NCI-H460 (cell line): ENCODE measurements at places on chromosomes 13 and 19. TPM values are rescaled to one million over a fixed set of nuclear protein-coding genes. Genes with fewer than 3 reads are reported as not detected.

GRCh38 chr13:111515635-111516034, 195.2 kb downstream of the TEX29 start:
- no peak for DNase-seq

- no peak for DNase-seq
These were observed 2.7 kb upstream of the ZFP82 start for GRCh38 chr19:36420961-36421748.

- no peak for DNase-seq
These were observed 10.5 kb downstream of the SIRT2 start for GRCh38 chr19:38888876-38889275.

- peak; percentile 44 for DNase-seq
These were observed 17.7 kb downstream of the RFX2 start for GRCh38 chr19:6092329-6093286.

GRCh38 chr13:112575675-112576074, 12.3 kb downstream of the TUBGCP3 start:
- DNase-seq: no peak

GRCh38 chr19:12866416-12867119, 14.7 kb downstream of the DNASE2 start:
- DNase-seq: no peak

DNA sequence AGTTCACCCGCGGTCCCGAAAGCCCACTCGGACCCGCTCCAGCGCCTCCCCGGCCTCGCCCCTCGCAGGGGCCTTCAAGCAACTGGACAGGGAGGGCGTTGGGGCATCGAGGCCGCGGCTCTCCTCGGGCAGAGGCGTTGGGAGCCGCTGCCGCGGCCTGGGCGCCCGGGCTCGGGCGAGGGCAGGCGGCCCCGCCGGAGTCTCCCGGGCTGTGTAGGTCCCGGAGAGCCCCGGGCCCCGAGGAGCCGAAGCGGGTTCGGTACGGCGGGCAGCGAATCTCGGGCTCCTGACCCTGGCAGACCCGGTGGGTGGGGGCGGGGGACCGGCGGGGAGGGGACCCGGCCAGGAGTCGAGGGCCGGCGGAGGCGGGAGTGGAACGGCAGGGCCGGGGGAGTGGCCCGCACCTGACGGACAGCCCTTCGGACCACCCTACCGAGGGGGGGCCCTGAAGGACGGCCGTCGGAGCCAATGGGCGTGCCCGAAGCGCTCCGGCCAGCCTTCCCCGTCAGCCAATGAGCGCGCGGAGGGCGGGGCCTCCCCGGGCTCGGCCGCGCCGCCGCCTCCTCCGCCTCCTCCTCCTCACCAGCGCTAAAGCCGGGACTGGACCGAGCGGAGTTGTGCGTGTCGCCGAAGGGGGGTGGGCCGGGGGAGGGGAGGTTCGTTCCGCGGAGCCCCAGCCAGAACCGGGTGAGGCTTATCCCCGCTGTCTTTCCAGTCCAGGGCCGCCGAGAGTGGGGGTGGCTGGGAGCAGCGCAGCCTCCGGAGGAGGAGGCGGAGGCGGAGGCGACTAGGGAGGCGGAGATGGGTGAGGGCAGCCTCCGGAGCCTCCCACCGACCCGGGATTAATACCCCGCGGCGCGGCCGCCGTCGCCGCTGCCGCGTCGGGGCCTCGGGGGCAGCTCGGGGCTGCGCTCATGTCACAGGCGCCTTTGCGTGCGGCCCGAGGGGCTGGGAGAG, at the start of gene ZMYM2:
Gene ZMYM2, plus strand, starts transcription at position 573 of the 957 bp plus-strand sequence. CDS start 34,346 bp downstream, outside the sequence.
- peak; percentile 90 for DNase-seq

DNA sequence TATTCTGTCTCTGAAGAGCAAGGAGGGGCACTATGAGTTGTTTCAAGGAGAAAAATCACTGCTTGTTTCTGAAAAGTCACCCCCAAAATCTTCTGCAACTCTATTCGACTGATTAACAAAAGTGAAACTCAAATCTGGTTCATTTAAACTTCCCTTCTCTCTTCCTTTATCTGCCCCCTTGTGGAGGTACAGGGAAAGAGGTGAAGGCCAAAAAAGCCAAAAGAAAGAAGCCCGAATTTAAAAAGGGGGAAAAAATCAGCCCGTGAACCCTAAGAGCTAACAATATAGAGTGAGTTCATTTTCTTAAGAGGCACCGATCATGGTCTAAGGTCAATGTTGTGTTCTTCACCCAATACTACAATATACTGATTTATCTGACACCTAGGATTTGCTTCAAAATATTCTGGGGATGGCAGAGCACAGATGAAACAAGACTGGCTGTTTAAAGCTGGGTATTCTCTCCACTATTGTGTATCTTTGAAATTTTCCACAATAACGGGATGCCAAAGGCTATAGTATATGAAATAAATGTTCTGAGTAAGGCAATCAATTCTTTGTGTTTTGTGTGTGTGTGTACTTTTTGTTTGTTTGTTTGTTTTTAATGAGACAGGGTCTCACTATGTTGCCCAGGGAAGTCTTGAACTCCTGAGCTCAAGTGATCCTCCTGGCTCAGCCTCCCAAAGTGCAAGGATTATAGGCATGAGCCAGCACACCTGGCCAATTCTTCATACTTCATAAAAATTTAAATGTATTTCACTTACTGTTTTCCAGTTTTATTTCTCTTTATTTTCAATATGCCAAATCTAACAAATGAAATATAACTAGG, 55.0 kb upstream of the EEF1AKMT1 start:
- DNase-seq: peak; percentile 45

DNA sequence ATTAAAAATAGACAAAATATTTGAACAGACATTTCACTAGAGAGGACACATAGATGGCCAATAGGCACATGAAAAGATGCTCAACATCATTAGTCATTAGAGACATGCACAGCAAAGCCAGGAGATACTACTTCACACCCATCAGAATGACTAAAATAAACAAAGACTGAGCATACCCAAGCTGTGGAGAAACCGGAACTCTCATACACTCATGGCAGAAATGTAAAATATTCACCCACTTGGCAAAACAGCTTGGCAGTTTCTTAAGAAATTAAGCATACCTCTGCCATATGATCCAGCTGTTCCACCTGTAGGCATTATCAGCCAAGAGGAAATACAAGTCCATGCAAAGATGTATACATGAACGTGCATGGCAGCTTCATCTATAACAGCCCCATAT, 213.4 kb downstream of the TSHZ3 start:
- DNase-seq: no peak

- DNase-seq: no peak
These were observed 2.0 kb downstream of the ZNF823 start for GRCh38 chr19:11736696-11737095.

GRCh38 chr13:113806104-113806471, 47.1 kb downstream of the TMEM255B start:
- DNase-seq: no peak

GRCh38 chr13:63632321-63632720, 2216.7 kb upstream of the PCDH20 start:
- DNase-seq: no peak

DNA sequence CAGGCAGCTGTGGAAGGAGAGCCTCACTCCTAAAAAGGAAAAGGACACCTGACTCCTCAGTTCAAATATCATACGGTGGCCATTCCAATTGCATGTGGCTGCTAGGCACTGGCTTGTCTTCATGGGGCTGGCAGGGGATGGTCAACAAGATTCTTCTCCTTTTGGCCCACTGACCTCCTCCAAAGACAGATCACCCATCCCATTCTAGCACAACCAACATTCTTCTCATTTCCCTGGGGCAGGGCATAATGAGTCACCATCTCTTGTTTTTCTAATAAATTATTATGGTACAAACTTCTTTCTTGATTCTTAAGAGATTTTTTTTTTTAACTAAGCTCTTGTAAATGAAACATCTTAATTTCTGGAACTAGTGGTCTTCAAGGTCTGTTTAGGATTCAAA, 136.7 kb upstream of the NBEA start:
- no peak for DNase-seq

DNA sequence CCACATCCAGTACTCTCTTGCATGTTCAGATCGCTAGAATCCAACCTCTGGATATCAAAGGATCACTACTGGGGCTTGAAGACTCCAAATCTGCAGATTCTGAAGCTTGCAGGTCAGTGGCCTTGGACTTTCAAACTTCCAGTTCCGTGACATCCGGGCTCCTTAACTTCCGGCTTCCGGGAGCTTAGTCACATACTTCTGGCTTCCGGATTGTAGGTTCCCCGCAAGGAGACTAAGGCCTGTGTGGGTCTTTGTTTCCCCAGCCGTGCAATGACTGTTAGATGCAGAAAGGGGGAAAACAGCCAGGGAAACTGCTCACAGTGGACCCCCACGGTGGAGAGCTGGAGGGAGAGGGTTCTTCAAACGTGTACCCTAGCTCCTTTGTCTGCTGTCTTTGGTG, 41.4 kb downstream of the ZNF333 start:
- no peak for DNase-seq

DNA sequence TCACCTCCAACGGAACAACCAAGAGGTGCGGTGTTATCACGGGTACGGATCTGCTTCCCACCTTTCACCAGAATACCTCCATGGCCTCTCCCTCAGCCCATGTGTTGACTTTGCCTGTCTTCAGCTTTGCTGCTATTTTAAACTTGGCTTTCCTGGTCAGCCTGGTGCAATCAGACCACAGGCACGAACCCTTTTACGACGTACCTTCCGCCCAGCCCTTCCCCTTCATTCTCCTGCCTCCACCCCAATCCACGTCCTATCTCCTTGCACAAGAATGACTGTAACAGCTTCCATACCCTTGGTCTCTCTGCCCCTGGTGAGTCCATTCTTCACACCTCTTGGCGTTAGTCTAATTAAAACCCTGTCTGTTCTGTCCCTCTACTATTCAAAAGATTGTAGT, 431.7 kb downstream of the EFNB2 start:
- no peak for DNase-seq

- DNase-seq: no peak
These were observed 43.1 kb downstream of the ZNF726 start for GRCh38 chr19:23957660-23958281.

- DNase-seq: no peak
These were observed 25.6 kb downstream of the CCDC8 start for GRCh38 chr19:46387713-46388130.

DNA sequence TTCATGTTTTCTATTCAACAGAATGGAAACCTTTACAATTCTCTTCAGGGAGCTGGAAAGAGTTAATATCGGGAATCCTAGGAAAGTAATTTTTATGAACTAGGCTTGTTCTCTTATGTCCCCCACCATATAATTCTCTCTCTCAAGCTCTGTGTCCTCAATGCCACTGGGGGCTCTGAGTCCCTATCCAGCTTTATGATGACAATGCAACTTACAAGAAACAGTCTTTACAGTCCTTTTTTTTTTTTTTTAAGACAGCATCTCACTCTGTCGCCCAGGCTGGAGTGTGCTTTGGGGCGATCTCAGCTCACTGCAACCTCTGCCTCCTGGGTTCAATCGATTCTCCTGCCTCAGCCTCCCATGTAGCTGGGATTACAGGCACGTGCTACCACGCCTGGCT, 31.2 kb upstream of the TM9SF2 start:
- no peak for DNase-seq

- DNase-seq: no peak
These were observed 323.6 kb downstream of the DLEU7 start for GRCh38 chr13:50519866-50520265.

DNA sequence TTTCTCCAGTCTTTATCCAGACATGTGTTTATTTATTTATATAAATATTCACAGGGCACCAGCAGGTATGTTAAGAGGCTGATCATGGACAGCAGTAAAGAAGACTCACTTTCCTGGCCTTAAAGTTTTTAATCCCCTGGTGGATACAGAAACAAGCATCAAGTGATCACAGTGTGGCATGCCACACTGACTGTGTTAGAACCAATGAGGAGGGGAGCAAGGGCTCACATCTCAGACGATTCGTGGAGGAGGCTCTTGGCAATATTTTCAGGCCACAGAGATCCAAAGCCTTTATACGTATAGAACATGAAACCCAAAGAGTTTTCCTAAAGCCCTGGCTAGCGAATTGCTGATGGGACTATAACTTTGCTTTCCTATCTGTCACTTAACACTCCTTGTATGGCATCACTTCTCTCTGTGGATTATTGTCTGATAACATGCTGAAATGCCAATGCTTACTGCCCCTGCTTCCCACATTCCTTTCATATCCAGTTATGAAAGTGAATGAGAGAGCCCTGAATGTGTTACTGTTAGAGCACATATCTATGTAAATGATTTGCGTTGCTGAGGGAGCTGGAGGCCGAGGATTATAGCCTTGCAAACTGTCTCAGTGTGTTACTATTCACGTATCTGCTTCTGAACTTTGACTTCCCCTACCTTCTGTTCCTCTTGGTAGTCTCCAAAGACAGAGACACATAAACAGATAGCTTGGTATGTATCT, 37.6 kb downstream of the POLR1D start:
- DNase-seq: no peak

DNA sequence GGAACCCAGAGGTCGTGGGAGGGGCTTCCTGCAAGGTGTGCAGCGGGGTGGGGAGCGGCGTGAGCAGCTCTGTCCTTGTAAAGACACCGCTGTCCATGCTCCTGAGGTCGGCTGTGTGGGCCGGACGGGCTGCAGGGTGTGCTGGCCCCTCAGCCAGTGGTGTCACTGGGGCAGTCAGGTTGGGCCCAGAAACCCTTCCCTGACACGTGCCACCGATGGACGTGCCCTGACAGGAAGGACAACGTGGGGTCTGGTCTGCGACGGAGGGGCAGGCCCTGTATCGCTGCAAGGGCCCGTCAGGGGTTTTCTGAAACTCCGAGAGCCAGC, 4.2 kb upstream of the RPS15 start:
- DNase-seq: no peak

DNA sequence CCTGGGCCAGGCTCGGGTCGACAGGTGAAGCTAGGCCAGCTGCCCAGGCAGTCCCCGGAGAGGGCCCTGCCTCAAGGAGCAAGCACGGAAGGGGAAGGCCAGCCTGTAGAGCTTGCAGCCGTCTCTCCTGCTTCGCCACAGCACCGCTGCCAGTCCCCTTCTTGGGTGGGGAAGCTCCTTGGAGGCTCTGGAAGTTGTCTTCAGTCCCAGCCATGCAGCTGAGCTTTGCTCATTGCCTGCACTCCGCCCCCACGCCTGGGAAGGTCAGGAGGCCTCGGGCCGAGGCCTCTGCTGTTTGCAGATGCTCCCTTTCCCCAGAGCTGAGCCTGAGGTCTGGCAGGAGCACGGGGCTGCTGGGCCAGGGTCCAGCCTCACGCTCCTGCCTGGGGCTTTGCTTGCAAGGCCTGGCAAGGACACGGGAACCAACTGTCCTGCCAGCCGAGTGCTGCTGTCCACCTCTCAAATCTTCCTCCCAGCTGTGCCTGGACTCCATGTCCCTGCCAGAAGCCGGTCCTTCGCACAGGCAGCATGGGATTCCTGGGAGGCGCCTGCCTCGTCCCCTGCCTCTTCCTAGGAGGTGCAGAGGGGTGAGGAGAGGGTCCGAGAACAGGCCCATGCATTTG, 13.3 kb downstream of the PLEKHF1 start:
- DNase-seq: no peak

GRCh38 chr19:5150902-5151741, 182.2 kb downstream of the KDM4B start:
- no peak for DNase-seq

GRCh38 chr13:95870421-95870820, 182.8 kb downstream of the UGGT2 start:
- DNase-seq: no peak

GRCh38 chr13:33745370-33746324, 72.3 kb upstream of the RFC3 start:
- DNase-seq: no peak

- DNase-seq: no peak
These were observed 245.6 kb downstream of the KLF5 start for GRCh38 chr13:73304442-73304841.

P2RY11 gene
- total RNA-seq: 3.6 and 6.0 TPM in 2 replicates

MAB21L1 gene
- not detected in 2 replicates for total RNA-seq

BEST2 gene
- 0.22 TPM in 1 of 2 replicates, not detected in the other for total RNA-seq

ZNF547 gene
- total RNA-seq: 1.6 and 2.8 TPM in 2 replicates

CBY2 gene
- 0.81 and 1.1 TPM in 2 replicates for total RNA-seq

ZNF728 gene
- total RNA-seq: not detected in 2 replicates
